ENCODE measurements at places on chromosomes 11 and 22.

GRCh38 chr22:45928726-45929368, 48.1 kb downstream of the WNT7B start:
- H3K4me1 ChIP-seq, result no peaks in the 10 kb centered on the region
- DNase-seq, result no peak
- H3K4me3 ChIP-seq, result no peak overlapping the region
- no peak overlapping the region for H3K27ac ChIP-seq
- no peaks in the 10 kb centered on the region for H3K36me3 ChIP-seq
- H3K27me3 ChIP-seq, result peaks cover 36% of the 10 kb centered on the region

GRCh38 chr11:128707681-128708080, 13.8 kb downstream of the FLI1 start:
- H3K36me3 ChIP-seq, result peaks cover 10% of the 10 kb centered on the region
- no peak overlapping the region for H3K4me3 ChIP-seq
- no peaks in the 10 kb centered on the region for H3K27me3 ChIP-seq

- no peaks in the 10 kb centered on the region for H3K27me3 ChIP-seq
- no peaks in the 10 kb centered on the region for H3K4me1 ChIP-seq
- H3K36me3 ChIP-seq, result no peaks in the 10 kb centered on the region
- no peak overlapping the region for H3K4me3 ChIP-seq
- no peak for DNase-seq
Observed at GRCh38 chr22:31653944-31654343, 8.1 kb downstream of the PISD start.

- H3K27me3 ChIP-seq, result no peaks in the 10 kb centered on the region
- DNase-seq, result no peak
- peaks cover 54% of the 10 kb centered on the region for H3K4me1 ChIP-seq
- peak overlapping the region; percentile 51 for H3K27ac ChIP-seq
- no peak overlapping the region for H3K4me3 ChIP-seq
Observed at GRCh38 chr11:8765294-8765693, 82.7 kb downstream of the RPL27A start.

GRCh38 chr11:26583550-26583949, 11.5 kb upstream of the MUC15 start:
- no peak overlapping the region for H3K27ac ChIP-seq
- H3K36me3 ChIP-seq, result no peaks in the 10 kb centered on the region
- no peak overlapping the region for H3K4me3 ChIP-seq
- no peaks in the 10 kb centered on the region for H3K4me1 ChIP-seq
- DNase-seq, result no peak

DNA sequence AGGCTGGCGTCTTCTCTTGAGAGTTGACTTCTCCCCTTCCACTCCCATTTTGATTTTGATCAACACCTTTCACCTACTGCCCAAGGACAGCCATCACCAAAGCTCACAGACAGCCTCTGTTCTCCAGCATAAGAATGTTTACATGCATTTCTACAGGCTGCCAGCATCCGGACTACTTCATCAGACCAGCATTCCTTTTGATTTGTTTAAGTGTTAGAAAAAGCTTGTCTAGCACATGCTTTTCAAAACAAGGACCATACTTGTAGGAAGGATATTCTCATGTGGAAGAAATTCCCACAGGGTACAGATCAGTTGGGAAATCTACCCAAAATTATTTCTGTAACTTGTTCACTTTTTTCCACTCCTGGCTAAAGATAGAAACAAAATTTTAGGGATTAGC, 6.2 kb upstream of the KCNA4 start:
- H3K27me3 ChIP-seq, result peaks cover 6% of the 10 kb centered on the region
- H3K36me3 ChIP-seq, result no peaks in the 10 kb centered on the region
- no peaks in the 10 kb centered on the region for H3K4me1 ChIP-seq

DNA sequence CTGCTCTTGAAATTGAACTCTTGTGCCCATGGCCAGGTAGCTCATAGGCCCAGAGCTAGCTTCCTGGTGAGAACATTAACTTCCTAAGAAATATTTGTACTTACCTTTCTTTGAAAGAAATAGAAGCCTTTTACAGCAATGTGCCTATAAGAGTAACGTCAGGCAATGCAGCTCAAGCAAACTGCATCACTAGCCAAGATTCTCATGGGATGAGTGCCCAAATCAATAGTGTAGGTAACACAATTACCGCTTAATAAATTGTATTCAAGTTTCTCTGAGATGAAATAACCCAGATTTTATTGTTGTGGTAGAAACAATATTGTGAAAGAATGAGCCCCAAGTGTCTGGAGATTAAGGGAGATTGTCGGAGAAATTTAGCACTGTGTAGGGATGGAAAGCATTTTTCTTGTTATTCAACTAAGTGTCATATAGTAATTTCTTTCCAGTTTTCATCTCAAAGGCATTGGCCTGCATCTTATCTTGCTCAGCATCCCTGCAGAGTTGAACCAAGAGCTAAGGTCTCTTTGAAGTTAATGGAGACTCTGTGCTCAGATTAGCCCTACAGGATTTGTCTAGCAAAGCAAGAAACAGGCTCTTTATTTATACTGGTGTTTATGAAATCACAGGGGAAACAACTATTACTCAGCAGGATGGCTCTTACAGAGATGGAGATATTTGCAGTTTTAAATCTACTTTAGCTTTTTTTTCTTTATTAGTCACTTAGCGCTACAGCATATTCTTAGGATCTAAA, 321.0 kb upstream of the PDGFD start:
- no peak overlapping the region for H3K4me3 ChIP-seq
- DNase-seq, result no peak
- H3K36me3 ChIP-seq, result no peaks in the 10 kb centered on the region
- H3K4me1 ChIP-seq, result peaks cover 8% of the 10 kb centered on the region

DNA sequence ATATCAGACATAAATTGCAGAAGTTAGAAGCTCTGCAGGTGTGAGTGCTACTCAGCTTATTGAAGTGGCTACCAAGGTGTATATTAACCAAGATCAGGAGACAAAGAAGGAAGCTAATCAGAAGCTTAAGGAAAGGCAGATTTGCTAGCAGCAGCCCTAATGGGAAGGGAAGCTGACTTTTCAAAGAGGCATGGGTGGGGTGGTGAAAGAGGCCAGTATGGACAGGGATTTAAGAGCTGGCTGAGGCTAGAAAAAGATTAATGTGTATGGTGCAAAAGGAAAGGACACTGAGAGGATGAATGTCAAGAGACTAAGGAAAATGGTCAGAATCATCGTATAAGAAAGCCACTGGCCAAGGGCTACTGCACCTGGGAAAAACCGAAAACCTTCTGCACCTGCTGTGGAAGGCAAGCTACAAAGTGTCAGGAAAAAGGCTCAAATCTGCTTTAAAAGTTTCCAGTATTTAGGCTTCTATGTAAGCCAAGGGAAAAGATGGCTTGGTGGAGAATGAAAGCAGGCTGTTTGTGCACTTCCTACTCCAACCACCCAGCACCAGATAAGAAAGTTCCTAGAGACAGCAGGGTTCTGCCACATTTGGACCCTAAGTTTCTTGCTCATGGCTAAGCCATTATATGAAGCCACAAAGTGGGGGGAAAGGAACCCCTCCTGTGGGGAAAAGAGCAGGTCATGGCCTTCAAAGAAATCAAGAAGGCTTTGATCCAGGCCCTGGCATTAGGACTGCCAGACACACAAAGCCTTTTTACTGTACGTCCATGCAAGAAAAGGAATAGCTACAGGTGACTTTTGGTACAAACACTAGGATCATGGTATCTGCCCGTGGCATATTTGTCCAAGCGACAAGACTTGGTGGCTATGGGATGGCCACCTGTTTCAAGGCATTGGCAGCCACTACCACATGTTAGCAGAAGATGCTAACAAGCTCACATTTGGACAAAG, 40.9 kb upstream of the GLYAT start:
- no peak for DNase-seq
- no peaks in the 10 kb centered on the region for H3K36me3 ChIP-seq
- H3K4me3 ChIP-seq, result no peak overlapping the region
- H3K27me3 ChIP-seq, result peaks cover 20% of the 10 kb centered on the region
- H3K27ac ChIP-seq, result no peak overlapping the region
